ENCODE measurements at places on chromosomes 1 and 21.
A peak's percentile ranks its signal among the peaks of the same experiment; 100 is the strongest.

GRCh38 chr21:42350927-42351426, at the start of gene TFF2:
TFF2 (minus strand) TSS chr21:42350994; CDS start chr21:42350957, 37 bp downstream.
- no peak for DNase-seq

DNA sequence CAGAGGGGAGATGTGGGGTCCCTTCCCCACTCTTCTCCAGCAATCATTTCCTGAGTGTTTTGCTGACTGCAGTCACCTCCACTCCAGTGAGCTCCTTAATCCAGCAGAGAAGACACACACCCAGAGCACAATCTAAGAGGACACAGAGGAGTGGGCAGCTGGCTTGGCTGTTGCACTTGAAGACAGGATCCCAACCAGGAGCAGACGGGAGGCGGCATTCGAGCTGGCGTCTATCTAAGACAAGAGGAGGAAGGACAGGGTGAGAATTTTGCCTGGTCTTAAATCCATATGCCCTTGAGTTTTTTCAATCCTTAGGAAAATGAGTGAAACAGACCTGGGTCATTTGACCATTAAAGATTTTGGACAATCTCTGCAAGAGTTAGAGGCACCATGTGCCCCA, 56.1 kb upstream of the SIM2 start:
- DNase-seq = no peak

DNA sequence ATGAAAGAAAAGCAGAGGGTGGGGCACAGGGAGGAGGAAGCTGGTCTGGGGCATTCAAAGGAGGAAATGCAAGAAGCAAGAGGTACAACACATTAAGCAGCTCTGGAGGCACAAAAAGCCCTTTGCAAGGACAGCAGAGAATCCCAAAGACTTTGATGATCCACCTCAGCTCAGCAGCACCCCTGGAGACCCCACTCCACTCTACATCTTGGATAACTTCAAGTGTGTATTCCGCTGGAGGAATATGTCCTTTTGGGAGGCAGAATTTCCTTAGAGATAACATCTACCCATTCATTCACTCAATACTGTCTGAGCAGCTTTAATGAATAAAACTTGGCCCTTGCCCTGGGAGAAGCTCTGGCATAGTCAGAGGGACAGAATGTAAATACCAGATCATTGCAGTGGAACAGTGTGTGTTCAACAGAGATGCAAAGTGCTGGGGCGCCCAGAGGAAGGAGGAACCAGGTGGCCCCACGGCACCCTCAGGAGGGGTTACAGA, 599.7 kb downstream of the KIF26B start:
- DNase-seq = no peak

- DNase-seq = peak; percentile 60
Measured at GRCh38 chr1:149917571-149918144, at the start of gene SV2A. SV2A (minus strand) TSS chr1:149917844; CDS start chr1:149913840, 4,004 bp downstream.

- no peak for DNase-seq
Measured at GRCh38 chr1:242836423-242836822, 311.9 kb upstream of the PLD5 start.

DNA sequence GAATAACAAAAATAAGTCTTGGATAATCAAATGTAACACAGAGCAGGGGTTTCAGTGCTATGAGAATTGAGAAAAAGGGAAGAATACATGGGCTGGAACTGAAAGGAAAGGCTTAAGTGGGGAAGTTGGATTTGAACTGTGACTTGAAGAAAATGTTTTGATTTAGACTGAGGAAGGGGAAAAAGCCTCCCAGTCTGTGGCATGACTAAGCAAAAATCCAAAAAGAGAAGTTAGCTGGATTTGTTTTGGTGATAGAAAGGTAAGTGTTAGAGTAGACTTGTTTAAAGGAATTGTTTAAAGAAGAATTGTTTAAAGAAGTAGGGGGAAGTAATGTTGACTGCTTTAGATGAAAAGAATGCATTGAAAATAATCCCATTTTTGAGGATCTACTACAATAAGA, 46.0 kb downstream of the KCNK2 start:
- DNase-seq = no peak

GRCh38 chr1:213772128-213773063, 215.4 kb upstream of the PROX1 start:
- no peak for DNase-seq

GRCh38 chr1:228956864-228957263, 221.6 kb downstream of the RHOU start:
- DNase-seq = no peak

DNA sequence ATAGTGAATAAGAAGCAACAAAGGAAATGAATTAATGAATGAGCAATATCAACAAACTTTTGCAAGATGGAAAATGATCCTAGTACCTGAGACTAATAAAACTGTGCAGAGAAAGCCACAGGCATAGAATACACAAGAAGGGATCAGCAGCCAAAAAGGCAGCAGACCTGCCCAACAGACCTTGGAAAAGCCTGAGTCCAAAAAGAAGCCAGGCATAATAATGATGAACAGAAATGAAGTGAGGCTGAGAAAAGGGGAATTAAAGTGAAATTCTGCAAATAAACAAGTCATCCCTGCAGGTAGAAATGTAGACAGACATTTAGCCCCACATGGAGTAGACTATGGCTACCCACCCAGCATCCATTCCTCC, 10.3 kb upstream of the PHTF1 start:
- no peak for DNase-seq

DNA sequence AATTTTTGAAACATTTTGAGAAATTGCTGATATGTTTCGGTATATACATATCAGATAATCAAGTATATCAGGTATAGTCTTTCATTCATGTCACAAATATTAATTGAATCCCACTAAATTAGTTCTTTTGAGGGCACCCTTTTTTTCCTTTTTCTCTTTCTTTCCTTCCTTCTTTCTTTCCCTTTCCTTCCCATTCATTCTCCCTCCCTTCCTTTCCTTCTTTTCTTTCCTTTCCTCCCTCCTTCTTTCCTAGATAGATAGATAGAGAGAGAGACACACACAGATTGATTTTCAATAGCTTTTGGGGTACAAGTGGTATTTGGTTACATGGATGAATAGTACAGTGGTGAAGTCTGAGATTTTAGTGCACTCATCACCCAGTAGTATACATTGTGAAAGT, 5.7 kb downstream of the NSL1 start:
- DNase-seq = no peak

DNA sequence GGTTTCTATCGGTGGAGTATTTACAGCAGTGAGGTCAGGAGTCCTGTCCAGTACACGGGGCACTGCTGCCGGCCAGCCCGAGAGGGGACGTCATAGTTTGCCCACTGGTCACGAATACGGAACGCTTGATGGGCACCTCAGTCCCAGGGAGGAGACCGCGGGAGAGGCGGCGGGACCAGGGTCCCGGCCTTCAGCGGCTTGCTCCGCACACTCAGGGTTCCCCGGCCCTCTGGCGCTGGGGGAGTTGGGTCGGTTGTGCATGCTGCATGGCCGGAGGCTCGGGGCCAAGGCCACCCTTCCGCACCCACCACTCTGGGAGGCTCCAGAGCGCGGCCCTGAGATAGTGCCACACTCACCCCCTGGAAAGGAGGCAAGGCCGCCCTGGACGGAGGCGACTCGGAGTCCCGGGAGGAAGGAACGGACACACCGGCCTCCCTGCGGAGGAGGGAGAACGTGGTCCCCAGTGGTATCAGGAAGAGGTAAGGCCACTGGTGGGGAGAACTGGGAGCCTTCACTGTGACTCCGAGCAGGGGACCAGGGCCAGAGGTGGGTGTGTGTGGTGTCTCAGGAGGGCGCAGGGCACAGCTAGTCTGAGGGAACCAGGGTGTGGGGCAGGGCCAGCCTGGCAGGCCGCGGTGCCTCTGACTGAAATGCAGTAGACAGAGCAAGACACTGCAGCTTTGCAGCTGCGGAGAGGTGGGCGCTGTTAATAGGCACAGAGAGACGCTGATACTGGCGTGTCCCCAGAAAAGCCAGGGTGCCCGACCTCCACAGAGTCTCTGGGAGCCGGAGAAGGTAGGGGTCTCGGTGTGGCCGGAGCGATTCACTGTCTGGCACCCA, 28.6 kb upstream of the PRSS38 start:
- DNase-seq = no peak

DNA sequence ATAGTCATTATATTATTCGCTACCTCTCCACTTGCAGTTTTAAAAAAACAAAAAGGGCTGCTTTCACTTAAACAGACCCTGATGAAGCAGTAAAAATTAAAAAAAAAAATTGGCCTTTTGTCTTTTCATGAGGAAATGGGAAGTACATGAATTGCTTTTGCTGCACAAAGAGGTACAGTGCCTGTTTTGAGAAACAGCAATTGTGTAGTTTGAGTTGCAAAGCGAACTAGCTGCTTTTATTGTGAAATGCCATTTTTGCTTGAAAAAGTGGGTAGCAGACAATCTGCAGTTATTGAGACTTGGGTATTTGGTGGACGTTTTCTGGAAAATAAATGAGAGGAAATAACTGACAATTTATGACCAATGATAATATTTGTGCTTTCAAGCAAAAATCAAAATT, 7.0 kb downstream of the DIP2A start:
- DNase-seq = peak; percentile 44

GRCh38 chr1:223273511-223273910, 90.5 kb downstream of the SUSD4 start:
- DNase-seq = no peak

DNA sequence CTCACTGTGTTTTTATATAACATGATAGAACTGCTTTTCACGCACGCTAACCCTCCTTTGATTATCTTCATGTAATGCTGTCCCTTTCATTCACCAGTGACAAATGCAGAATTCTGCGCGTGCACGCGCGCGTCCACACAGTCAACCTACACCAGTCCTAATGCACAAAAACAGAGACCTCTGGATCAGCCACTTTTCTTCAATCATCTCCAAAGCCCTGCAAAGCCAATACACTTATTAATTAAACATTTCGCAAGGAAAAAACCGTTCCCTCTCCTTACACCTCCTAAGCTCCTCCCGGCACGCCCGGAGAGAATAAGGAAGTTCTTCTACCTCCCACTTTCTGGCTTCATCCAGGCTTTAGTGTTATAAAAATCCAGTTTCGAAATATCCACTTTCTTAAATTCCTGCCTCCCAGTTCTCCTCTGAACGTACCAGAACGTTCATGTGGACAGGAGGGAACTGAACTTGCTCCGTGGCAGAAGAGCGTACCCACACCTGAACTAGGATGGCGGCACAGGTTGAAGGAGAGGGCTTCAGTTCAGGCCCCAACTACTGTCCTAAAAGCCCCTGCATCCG, 4.6 kb downstream of the LMX1A start:
- DNase-seq = no peak

GRCh38 chr1:205515781-205516253, 11.3 kb downstream of the CDK18 start:
- peak; percentile 17 for DNase-seq

DNA sequence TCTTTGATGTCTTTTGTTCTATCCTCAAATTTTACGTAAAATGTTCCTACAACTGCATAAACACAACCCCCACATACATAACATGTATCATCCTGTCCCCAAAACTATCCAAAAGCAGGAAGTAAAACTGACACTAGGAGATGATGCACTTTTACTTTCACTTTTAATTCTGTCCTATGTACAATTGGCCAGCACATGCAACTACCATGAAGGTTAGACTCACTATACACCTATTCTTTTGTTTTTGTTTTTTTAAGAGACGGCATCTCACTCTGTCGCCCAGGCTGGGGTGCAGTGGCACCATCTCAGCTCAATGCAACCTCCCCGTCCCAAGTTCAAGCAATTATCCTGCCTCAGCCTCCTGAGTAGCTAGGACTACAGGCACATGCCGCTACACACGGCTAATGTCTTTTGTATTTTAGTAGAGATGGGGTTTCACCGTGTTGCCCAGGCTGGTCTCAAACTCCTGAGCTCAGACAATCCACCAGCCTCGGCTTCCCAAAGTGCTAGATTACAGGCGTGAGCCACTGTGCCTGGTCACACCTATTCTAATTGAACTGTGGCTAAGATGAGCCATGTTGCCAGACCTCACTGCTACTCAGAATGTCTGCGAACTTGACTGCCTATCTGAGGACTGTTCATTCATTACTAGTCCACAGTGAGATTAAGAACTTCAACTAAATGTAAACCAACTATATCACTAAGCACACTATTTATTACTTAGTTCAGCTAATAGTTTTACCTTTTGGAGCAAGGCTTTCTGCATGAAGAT, 48.0 kb downstream of the TOR3A start:
- DNase-seq = peak; percentile 73

DNA sequence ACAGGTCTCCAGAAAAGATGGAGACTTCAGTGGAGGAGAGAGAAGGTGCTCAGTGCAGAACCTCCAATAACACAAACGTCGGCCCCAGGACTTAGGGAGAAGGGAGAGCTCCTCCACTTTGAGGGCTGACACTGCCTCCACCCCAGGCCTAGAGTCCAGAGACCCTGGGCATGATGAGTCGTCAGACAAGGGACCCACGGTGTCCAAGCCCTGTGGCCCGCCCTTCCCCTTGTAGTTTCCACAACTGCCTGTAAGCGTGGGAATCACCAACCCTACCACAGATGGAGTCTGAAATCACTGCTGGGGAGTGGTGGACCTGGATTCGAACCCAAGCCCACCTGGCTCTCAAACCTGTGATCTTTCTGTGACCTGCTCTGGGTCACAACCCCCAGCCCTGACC, 281.1 kb downstream of the NPHP4 start:
- no peak for DNase-seq

DNA sequence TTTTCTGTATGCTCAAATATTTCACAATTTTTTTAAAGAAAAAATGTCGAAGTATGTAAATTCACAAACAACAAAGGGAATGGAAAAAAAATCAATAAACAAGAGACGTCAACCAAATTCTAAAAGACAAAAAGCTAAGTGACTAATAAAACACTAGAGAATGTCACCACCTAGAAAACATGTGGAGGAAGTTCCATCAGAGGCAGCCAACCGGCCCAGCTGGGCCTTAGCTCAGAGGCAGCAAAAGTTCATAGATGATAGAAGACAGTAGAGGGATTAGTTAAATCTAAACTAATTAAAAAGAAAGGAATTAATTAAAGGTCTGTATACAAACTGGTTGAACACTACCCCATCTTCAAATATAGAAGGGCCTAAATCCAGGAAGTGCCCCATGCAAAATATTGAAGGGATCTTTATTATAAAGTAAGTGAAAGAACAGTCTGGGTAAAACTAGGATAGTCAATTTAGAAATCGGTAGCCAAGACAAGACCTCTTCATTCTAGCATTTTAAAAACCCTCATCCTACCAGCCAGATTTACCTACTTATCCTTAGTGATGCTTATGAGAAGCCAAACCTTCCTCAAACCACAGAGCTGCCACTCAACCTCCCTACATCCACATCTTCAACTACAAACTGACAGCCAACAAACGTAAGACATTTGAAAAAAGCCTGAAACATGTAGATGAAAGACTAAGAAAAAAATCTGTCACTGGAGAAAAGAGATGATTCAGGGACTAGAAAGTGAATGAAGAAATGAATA, 23.7 kb downstream of the MRPL39 start:
- no peak for DNase-seq

GRCh38 chr1:100265562-100265930, 470 bp upstream of the RTCA start:
- no peak for DNase-seq

GRCh38 chr1:212561501-212561931, 47.0 kb upstream of the ATF3 start:
- DNase-seq = no peak

- no peak for DNase-seq
Measured at GRCh38 chr1:203120325-203121153, 7.0 kb upstream of the ADORA1 start.

GRCh38 chr1:243264717-243265116, 8.9 kb downstream of the SDCCAG8 start:
- DNase-seq = peak; percentile 78

- no peak for DNase-seq
Measured at GRCh38 chr1:20248971-20249612, 41.6 kb upstream of the VWA5B1 start.

GRCh38 chr1:10520952-10521351, 46.2 kb downstream of the PEX14 start:
- no peak for DNase-seq

Data from pons (tissue), 1 donor.